Activated naive CD4-positive, alpha-beta T cell treated with Interleukin-2 at 50 U/mL for 16 hours (primary cell): ENCODE measurements at places on chromosomes 5 and 9.

- no peak for DNase-seq
Measured at GRCh38 chr9:82781921-82782392, 281.0 kb downstream of the RASEF start.

- DNase-seq: no peak
Measured at GRCh38 chr5:73670731-73671130, 44.7 kb downstream of the ARHGEF28 start.

- DNase-seq: no peak
Measured at GRCh38 chr5:169950333-169950732, 30.0 kb downstream of the INSYN2B start.

DNA sequence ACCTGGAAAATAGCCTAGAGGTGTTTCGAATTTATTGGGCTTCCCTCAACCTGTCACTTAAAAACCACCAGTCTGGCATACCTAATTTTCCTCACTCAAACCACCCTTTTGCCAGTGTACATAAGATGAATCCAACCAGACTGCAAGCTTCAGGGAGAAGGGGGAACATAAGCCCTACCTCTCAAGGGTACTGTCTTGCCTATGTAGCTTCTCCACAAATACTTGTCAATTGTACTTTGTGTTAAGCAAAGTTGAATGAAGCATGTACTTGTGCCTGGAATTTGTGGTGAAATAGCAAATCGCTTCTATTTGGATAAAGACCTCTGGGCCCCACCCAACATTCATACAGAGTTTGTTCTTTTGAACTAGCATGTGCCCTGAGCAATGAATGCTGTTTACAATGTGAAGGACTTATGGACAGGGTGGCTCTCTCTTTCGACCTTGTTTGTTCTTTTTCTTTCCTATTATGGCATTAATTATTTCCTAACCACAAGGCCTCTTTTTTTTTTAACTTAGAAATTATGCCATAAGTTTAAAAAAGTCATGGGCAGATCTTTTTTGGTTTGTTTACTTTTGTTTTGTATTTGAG is 580.2 kb downstream of the EBF1 start:
- DNase-seq: no peak

GRCh38 chr9:121667214-121667613 is 15.8 kb downstream of the DAB2IP start:
- no peak for DNase-seq

DNA sequence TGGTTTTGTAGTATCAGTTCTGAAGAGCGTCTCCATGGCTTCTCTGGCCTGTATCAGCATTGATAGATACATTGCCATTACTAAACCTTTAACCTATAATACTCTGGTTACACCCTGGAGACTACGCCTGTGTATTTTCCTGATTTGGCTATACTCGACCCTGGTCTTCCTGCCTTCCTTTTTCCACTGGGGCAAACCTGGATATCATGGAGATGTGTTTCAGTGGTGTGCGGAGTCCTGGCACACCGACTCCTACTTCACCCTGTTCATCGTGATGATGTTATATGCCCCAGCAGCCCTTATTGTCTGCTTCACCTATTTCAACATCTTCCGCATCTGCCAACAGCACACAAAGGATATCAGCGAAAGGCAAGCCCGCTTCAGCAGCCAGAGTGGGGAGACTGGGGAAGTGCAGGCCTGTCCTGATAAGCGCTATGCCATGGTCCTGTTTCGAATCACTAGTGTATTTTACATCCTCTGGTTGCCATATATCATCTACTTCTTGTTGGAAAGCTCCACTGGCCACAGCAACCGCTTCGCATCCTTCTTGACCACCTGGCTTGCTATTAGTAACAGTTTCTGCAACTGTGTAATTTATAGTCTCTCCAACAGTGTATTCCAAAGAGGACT is 1.5 kb downstream of the GPR21 start:
- no peak for DNase-seq
